ENCODE measurements at places on chromosomes 11 and 22.

- DNase-seq, result no peak
Observed at GRCh38 chr11:114049050-114049449, 10.5 kb upstream of the ZBTB16 start.

GRCh38 chr11:118791961-118792569, 1.1 kb upstream of the DDX6 start:
- DNase-seq, result peak; percentile 41

- DNase-seq, result peak; percentile 5
Observed at GRCh38 chr11:12279672-12280108, 97.7 kb upstream of the PARVA start.

GRCh38 chr11:66557733-66558326, 10.6 kb downstream of the CTSF start:
- no peak for DNase-seq

DNA sequence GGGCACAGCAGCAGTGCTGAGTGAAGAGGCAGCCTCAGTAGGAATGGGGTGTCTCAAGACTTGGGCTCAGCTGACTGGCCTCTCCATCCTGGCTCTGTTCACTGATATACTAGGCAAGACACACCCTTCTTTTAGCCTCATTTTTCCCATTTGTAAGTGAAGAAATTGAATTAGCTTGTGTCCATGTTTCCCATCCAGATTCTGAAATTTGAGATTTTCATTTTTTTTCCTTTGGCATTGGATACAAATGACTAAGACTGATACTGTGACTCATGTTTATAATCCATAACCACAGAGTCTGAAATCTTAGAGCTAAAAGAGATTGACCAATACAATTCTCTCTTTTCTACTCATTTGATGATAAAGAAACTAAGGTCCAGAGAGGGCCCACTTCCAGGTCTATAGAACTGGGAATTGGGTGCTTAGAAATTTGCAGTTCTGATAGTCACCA, 110.9 kb downstream of the KCNC1 start:
- no peak for DNase-seq

DNA sequence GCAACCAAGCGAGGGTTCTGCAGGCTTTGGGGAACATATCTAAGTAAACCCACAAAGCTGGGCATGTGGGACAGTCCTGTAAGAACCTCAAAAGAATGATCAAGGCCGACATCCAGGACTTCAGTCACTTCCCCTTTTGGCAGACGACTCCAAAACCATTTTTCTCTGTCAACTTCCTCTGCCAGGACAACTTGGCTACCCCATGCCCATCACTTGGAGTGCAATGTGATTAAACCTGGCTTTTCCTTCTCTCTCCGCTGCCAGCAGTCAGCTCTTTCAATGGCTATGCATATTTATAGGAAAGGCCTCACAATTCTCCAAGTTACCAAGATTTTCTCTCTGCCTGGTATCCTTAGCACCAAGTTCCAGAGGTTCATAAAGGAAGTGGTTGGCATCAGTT, 78.9 kb downstream of the C11orf58 start:
- no peak for DNase-seq

- DNase-seq, result peak; percentile 12
Observed at GRCh38 chr11:81470446-81470845, 1263.2 kb downstream of the FAM181B start.

DNA sequence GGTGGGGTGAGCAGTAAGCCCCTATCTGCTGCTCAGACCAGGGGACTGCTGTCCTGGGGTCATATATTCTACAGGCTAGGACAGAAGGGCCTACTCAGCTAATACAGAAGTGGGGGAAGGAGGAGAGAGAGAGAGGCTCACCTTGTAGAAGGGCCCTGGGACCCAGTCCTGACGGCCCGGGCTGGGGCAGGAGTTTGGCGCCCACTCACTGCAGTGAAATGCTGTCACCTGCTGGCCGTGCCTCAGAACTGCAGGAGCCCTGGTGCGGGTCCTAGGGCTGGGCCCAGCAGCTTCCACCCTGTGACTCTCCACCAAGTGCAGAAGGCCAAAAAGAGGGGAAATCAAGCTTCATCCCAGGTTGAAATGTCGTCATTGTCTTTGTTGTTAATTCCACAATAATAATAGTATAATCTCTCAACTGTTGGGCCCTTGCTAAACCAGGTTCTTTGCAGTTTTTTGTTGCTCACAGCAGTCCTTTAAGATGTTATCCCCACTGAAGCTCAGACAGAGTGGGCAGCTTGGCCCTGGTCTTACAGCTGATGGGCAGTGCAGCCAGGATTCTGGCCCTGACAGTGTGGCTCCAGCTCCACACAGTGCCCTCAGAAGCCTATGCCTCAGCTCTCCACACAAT, 29.6 kb downstream of the TRIM29 start:
- DNase-seq, result peak; percentile 66

DNA sequence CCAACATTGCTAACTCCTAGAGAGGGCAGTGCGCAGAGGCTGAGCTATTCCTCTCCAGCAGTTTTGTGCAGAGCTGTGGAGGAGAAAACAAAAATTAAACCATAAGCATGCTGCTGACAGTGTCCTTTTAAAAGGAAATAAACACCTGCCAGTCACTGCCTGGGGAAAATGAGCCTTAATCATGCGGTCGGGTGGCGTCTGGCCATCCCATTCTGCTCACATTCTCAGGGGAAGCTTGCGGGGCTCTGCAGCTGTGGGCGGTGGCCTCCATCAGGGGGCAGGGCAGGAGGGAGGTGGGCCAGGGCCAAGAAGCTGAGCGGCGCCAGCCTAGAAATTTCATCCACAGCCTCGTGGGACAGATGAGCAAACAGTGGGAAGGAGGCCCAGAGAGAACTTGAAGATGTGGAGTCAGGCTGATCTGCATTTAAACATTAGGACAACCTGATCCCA, 71.0 kb upstream of the TP53I11 start:
- peak; percentile 35 for DNase-seq

- DNase-seq, result peak; percentile 8
Observed at GRCh38 chr11:16843294-16843693, 104.8 kb downstream of the C11orf58 start.

DNA sequence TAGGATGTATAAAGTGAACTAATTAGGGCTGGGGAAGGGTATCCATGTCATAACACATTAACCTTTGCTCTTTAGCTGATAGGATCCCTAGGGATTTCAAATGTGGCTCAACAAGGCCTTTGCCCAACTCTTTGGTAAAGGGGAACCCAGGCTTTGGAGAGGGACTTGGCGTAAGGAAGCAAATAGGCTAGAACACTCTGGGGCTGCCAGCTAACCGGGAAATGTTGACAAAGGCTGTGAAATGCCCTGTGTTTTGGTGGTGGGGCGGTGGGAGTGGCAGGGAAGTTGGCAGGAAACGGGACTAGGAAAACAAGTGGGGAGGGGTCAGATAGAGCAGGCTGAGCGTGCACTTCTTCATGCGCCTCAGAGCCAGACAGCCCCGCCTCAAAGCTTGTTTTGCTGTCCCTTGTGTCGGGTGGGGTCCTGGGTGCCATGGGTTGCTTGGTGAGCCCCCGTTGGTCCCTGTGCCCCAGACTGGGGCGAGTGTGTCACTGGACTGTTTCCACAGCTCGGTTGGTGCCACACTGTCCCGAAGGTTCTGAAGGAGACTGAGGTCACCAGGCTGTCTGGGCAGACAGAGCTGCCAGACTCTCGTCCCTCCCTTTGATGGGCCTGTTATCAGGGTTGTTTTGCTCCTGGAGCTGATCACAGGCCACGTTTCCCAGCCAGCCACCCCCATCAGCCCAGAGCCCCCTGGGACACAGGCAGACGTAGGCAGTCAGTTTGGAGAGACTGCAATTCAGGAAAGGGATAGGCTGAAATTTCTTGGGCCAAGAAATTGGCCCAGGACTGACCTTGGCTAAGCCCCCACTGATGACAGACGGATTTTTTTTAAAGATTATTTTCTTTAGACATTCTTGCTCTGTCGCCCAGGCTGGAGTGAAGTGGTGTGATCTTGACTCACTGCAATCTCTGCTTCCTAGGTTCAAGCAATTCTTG, 19.6 kb downstream of the KCTD21 start:
- peak; percentile 33 for DNase-seq

- DNase-seq, result no peak
Observed at GRCh38 chr22:19173047-19174035, 5.2 kb downstream of the SLC25A1 start.

DNA sequence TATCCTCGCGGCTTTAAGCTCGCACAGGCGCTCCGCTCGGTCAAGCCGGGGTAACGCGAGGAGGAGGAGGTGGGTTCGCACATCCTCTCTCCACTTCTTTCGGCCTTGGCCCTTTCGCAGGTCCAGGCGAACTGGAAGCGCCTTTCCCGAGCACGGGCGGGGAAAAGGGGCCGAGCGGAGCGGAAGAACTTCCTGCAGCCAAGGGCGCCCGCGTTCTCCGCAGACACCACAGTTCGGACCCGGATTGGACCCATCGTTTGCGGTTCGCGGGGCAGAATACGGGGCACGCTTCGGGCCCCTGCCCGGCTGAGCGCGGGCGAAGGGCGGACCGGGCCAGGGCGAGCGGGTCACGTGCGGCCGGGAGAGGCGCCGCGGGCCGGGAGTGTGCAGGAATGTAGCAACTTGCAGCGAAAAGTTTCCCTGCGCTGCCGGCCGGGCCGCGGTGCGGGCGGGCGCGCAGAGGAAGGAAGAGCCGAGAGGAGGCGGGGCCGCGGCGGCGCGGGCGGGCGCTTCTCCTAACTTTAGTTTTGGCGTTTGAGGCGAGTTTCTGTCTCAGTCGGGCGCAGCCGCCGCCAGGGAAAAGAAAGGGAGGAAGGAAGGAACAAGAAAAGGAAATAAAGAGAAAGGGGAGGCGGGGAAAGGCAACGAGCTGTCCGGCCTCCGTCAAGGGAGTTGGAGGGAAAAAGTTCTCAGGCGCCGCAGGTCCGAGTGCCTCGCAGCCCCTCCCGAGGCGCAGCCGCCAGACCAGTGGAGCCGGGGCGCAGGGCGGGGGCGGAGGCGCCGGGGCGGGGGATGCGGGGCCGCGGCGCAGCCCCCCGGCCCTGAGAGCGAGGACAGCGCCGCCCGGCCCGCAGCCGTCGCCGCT, at the start of gene YAP1:
Gene YAP1, plus strand, starts transcription at position 552 of the 865 bp plus-strand sequence. CDS start 402 bp downstream, outside the sequence.
- peak; percentile 87 for DNase-seq

- no peak for DNase-seq
Observed at GRCh38 chr11:13003736-13004493, 5.2 kb upstream of the RASSF10 start.

Data from body of pancreas (tissue), 4 donors.